CD4-positive, alpha-beta T cell treated with Interleukin-15 for 4 hours (primary cell): ENCODE measurements at places on chromosomes 3 and 15.

GRCh38 chr15:67674983-67675382, 132.5 kb downstream of the MAP2K5 start:
- DNase-seq, result no peak

DNA sequence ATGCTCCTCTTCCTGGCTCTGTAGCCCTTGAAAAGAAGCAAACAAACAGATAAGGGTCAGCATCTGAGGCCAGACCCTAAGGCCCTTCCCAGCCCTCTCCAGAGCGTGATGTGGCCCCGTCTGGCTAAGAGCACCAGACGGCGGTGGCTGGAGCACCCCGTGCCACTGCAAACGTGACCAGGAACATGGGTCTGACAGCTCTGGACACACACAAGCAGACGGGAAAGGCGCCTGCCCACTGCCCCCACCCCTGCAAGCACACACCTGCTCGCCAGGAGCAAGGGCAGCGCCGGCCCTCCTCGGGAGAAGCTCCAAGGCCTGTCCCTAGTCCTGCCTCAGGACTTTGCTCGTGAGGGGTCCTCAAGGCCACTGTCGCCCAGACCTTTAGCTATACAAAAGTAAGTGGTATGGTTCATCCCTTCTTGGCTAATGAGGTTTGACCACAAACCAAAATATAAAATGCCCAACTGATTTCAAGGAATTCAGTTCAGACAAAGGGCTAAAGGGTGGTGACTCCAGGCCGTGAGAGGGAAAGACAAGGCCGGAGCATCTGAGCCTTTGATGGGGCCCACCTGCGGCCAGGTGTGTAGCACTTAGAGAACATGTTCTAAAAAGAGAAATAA, 90.4 kb downstream of the XXYLT1 start:
- no peak for DNase-seq

GRCh38 chr15:32851572-32851971, 133.8 kb downstream of the GREM1 start:
- DNase-seq, result no peak

DNA sequence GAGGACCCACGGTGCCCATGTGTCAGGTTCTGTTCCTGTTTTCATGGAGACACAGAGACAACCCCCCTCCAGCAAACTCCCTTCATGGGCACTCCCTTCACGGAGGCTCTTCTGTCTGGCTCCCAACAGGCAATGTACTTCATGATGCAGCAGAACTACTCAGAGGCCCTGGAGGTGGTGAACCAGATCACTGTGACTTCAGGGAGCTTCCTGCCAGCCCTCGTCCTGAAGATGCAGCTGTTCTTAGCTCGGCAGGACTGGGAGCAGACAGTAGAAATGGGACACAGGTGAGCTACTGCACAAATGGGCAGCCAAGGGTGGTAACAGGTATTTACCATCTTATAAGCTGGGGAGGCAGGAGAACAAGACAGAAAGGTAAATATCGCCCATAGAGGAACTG, 7.0 kb downstream of the TTC21A start:
- no peak for DNase-seq

- DNase-seq, result peak; percentile 46
These were observed 1.5 kb downstream of the SATB1 start for GRCh38 chr3:18423401-18424212.

DNA sequence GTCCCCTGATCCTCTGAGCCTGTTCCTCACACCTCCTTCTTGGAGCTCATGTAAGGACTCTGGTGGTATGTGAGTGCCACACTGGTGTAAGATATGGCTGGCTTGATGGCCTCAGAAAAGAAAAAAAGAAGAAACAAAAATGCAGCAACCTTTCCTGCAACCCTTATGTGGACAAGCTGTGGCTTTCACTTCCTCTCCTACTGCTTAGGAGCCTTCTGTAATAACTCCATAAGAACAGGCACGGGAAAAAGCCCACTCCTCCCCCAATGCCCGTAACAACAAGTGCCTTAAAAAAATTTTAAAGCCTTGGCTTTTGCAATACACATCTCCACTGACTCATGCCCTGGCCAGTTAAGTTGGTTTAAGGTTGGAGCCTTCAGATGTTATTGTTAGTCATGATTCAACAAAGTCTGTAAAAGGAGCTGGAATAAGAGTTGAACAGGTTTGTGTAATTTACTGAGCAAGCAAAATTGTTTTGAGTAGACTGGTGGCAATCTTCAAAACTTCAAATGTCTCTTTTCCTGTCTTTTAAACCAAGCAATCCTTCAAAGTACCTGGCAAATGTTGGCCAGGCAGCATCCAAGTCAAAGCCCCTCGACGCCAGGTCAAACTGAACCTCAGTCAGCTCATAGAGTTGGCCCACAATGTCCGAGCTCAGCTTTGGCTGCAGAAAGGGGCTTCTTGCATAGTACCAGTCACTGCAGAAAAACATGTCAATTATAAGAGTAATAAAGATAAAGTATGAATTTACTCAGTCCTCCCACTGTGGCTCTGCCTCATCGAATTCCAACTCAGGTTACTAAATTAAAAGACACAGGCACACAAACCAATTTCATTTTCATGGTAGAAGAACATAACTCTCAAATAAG, 22.9 kb downstream of the FYCO1 start:
- DNase-seq, result peak; percentile 22

GRCh38 chr3:111729087-111729846, 129.8 kb upstream of the PHLDB2 start:
- DNase-seq, result no peak

GRCh38 chr3:178482981-178483380, 53.3 kb upstream of the KCNMB2 start:
- DNase-seq, result no peak

DNA sequence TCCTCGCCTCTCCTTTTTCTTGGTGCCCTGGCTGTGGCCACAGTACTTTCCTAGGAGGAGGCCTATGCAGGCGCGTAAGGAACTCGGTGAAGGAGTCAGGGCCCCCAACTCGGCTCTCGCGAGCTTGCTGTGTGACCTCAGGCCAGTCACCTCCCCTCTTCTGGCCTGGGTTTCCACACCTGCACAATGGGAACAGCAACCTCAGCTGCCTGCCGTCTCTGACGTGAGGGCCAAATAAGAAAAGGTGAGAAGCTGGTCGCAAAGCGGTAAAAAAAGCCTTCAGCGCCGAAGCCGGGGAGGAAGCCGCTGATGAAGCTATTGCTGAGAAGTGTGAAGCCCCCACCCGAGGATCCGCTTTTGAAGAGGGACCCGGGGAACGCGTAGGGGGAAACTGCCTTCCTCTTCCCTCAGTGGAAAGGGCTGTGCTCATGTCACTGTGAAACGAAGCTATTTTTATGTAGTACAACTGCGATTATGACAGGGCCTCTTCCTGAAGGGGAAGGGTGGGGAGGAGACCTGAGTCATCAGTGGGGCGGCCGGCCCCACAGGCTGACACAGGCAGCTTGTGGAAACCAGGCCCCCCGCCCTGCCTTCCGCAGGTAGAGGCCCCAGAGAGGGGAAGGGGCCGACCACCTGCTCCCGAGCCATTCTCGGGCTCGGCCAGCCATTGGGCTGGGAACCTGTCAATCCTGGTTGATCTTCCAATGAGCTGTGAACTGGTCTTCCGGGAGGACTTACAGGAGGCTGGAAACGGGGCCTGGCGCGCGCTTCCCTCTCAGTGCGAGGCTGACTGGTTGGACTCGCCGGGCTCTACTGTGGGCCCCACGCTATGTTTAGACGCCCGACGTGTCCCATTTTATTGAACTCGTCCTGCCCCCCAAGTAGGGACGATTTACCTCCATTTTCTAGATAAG, 18.0 kb upstream of the ANKDD1A start:
- DNase-seq, result peak; percentile 99

- no peak for DNase-seq
These were observed 13.4 kb downstream of the BTD start for GRCh38 chr3:15614958-15615357.

- no peak for DNase-seq
These were observed 380.7 kb upstream of the KCNMB2 start for GRCh38 chr3:178155521-178155920.

- peak; percentile 36 for DNase-seq
These were observed 76.0 kb downstream of the ETFA start for GRCh38 chr15:76235186-76235826.

DNA sequence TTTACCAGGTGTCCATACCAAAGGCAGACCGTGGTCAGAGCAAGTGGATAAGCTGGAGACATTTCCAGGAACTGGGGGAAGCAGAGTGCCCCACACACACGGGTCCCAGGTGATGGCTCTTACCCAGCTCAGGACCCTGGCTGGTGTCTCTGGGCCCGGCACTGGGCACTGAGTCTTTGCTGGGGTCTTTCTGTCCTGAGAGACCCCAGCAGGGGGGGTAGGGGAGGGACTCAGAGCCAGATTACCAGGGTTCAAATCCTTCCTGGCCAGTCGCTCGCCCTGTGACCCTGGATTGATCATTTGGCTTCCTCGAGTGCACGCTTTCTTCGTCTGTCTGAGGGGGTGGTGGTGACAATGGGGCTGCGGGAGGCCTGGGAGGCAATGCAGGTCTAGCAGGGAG, 95.7 kb downstream of the PLXNA1 start:
- no peak for DNase-seq

DNA sequence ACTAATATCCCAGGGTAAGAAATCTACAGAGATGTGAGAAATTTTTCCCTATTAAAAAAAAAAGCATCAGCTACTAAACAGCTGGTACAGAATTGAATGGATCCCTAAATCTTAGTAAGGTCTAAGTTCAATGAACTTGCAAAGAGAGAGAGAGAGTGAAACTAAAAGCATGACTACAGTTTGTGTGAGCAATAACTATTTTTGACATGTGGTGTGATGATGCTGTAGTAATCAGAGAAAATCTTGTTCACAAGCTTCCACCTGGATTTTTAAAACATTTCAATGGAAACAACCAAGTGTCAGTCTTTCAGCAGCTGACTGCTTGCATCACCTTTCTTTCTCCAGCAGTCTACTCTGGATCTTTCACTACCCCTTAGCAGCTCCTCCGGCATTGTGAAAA, 45.2 kb upstream of the ABI3BP start:
- DNase-seq, result no peak

- DNase-seq, result no peak
These were observed 26.5 kb upstream of the PSMD6 start for GRCh38 chr3:64049832-64050231.

DNA sequence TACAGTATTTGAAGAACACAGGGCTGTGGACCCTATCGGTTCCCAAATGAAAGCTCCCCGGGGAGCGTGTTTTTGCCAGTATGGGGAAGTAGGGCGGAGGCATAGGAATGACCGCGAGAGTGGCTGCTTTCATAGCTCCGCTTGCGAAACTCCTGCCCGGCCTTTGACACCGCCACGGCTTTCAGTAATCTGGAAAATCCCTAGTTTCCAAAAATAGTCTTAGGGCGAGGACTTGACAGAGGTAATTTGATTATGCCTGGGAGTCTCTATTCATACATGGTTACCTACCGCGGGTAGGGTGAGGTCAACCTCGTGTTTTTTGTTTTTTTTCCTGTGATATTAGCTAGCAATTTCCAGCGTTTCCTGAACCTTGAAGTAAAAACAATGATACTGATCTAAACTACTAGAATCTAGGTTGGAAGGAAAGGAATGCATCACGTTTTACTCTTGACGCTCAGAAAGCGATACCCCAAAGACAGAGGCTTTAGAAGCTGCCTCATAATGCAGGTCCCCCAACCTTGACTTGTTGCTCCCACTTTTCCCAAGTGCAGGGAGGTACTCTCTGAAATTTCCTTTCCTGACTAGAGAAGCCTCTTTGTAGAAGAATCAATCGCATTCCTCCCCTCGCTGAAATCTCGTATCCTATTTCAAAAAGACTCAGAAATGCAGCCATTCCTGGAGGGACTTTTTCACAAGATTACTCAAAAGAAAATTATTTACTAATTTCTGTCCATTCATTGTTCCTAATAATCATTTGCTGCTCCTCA, 894 bp upstream of the CCNL1 start:
- DNase-seq, result peak; percentile 64

DNA sequence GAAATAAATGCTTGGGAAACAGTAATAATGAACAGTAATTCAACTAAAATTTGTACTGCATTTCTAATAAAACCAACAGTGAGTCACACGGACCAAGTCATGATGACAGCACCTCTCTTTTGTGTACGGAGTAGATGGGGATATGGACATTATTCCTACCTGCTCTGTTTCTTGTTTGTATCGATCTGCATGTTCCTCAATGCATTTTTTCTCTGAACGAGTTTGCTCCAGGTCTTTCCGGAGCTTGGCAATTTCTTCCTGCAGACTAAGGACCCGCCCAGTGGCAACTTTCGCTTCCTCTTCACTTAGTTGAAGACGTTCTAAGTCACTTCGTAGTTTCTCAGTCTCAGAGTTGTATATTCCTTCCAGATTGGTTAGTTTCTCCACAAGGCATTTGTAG, 74.4 kb upstream of the MYO5C start:
- no peak for DNase-seq

DNA sequence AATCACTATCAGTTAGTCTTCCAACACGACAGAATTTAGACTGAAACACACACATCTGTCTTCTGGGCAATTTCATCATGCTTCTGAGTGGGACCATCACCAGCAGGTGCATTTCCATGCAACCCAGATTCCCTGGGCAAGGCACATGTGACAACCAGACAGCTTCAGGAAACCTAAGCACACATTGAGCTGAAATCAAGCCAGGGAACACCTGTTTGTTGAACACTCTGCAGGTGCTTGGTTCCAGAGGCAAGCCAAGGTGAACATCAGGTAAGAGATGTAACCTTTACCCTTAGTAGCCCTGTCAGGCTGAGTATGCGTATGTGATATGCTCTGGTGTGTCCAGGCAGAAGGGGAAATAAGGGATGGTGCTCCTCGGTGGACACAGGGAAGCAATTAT, 3.3 kb upstream of the PSMD2 start:
- no peak for DNase-seq

DNA sequence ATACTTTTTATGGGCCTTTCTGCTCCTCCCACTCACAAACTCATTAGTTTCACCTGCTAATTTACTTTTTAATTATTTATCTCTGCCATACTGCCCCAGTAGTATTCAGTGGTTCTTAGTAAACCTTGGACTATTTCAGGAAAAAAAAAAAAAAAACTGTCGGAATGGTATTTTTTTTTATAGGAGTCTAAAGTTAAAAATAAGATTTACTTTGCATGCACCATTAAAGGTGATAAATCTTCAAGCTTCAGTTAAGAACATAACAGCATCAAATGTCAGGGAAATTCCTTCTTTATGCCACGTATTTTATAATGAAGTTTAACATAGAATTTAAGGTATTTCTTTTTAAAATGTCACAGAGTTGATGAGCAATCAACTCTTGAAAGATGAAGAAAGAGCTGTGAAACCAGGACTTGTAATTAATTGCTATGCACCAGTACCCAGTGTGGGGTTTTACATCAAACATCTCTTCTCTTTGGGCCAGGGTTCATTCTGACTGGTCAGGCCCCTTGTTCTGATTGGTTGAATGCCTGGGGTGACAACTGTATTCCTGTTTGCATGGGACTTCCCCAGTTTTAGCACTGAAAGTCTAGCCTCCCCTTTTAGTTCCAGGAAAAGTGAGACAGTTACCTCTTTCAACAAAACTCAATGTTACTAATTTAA, 40.3 kb upstream of the PTPRG start:
- DNase-seq, result no peak
